ENCODE measurements at places on chromosomes 5 and 9.
A peak's percentile ranks its signal among the peaks of the same experiment; 100 is the strongest.

- peak; percentile 2 for DNase-seq
These were observed 114.3 kb downstream of the STARD4 start for GRCh38 chr5:111398013-111398412.

DNA sequence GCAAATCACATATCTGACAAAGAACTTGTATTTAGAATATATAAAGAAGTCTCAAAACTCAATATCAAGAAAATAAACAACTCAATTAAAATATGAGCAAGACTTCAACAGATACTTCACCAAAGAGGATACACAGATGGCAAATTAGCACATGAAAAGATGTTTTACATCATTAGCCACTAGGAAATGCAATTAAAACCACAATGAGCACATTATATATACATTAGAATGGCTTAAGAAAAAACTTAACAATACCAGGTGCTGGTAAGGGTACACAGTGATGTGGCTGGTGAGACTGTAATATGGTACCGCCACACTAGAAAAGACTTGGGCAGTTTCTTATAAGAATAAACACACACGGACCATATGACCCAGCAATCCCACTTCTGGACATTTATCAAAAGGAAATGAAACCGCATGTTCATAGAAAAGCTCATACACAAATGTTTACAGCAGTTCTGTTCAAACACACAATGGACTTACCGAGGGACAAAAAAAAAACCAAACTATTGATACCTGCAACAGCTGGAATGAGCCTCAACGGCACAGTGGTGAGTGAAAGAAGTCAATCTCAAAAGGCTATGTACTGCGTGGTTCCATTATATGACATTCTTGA is 27.6 kb downstream of the SEMA4D start:
- DNase-seq = no peak

DNA sequence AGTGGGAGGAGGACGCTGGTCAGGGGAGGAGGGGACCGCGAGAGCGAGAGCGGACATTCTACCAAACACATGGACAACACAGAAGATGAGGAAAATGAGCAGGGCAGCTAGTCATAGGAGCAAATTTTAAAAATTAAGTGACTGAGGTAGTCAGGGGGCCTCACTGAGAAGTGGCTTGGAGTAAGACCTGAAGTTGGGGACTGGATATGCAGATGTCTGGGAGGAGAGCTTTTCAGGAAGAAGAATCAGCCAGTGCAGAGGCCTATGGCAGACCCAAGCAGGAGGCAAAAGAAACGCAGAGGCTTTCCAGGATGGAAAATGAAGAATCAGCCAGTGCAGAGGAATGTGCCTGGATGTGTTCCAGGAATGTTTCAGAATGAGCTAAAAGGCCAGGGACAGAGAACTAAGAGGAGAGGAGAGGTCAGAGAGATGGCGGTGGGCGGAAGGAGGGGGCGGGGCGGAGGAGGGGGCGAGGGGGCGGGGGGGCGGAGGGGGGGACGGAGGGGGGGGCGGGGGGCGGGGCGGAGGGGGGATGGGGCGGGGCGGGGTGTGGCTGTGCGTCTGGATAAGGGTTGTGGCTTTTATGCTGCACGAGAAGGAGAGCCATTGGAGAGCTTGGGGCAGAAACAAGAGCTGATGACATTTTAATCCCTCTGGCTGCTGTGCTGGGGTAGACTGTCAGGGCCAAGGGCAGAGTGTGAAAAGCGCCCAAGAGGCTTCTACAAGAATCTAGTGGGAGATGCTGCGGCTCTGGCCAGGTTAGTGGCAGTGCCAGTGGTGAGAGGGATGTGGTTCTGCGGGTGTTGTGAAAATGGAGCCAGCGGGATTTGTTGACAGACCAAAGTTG is 129.6 kb downstream of the KCNIP1 start:
- DNase-seq = no peak

DNA sequence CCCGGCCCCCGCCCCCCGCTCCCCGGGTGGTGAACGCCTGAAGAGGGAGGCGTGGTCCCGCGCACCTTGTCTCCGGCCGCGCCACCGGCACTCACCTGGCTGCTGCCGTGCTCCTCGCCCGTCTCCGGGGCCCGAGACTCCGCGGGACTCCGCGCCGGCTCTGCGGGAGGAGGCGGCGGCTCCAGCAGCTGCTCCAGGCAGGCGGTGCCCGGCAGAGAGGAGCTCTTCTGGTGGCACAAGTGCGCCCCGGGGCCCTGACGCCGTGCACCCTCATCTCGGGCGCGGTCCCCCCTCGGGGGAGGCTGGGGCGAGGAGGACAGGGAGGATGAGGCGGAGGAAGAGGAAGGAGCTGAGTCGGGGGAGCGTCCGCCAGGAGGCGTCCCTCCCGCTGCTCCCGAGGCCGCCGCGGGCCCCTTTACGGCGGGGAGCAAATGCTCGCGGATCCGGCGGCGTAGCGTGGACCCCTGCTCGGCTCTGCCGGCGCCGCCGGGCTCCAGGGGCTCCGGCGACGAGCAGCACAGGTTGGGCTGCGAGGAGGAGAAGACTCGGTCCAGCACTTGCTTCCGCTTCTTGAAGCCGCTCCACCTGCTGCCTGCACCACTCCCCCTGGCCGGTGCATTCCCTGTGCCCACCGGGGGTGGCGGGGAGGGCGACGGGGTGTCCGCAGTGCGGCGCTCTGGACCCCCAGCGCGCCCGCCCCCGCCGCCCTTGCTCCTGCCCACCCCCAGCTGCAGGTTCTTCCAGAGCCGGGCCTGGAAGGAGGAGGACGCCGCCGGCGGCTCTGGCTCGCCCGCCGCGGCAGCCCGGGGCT is 928 bp downstream of the MCTP1 start:
- DNase-seq = peak; percentile 64

GRCh38 chr5:103041071-103041676 is 78.8 kb downstream of the GIN1 start:
- peak; percentile 38 for DNase-seq

DNA sequence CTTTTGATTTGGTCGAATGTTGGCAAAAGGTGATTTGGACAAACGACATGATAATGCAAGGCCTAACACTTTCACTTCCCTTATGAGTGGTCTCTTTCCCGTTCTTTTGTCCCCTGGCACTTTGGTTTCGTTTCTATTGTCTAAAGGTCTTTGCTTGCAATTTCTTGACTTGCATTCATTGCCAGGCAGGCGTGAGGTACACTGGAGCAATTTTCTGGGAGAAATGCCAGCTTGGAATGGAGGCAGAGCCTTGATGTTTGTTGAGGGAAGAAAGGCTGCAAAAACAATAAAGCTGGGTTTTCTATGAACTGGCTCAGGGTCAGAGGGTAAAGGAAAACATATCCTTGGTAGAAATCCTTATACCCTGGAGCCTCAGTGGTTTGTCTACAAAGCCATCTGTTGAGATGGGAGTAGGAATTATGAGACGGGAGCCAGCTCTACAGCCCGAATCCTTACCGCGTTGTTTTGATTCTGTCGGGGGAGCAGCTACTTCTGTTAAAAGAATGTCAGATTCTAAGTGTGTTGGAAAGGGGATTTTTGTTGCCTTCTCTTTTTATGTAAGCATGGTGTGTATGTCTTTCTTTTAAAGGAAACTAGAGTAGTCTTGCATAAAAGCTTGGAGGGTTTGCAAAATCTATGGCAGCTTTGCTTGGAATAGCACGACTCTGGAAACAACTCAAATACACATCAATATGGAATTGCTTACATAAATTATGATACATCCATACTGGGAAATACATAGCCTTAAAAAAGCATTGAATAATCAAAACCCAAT is 158.9 kb downstream of the RMI1 start:
- DNase-seq = no peak

Measured in GM13977 (cell line).